Kidney (tissue), 22 donors: ENCODE measurements at places on chromosomes 5 and 9.

DNA sequence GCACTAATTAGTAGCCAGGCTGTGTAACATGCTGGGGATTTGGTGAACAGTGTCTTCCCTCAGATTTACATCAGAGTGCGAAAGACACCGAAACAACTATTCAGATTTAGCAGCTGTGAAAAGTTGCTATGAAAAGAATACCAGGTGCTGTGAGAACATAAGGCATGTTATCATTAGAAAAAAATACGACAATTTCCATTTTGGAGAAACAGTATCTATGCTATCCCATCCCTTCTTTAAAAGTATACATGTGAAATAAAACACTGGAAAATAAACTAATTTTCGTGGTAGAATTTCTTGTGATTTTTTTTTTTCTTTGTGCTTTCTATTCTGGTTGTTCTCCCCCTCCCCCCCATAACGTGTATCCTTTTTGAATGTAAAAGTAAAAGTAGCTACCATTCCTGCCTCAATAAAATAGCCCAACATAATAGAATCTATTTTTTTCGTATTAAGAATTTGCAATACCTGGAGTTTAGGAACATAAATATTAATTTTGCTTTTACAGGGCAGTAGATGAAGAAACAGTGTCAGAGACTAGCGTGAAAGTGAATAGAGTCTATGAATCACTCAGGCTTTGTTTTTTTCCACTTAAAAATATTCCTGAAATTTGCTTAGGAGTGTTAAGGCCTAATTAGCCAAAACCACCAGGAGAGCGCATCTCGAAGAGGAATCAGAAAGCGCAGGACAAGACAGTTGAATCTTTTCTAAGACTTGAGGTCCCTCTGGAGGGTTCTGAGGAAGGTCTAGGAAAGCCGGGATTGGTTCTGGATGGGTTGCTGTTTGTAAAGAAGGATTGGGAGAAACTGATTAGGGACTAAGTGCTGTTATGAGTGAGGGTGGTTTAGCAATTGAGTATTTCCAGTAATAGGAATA is 813 bp upstream of the SLU7 start:
- DNase-seq = no peak

- DNase-seq = no peak
Observed at GRCh38 chr5:175876107-175876506, 4.7 kb downstream of the CPLX2 start.

DNA sequence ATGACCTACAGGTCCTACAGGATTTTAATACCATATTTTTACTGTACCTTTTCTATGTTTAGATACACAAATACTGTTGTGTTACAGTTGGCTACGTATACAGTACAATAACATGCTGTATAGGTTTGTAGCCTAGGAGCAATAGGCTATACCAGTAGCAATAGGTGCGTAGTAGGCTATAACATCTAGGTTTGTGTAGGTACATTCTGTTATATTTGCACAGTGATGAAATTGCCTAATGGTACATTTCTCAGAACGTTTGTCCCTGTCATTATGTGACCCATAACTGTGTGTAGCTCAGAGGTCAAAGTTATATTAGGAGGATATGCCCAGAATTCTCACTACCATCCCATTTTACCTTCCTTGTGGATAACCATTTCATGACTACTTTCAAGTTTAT is 59.7 kb downstream of the NIPBL start:
- no peak for DNase-seq

GRCh38 chr9:98801561-98801960 is 5.2 kb upstream of the ANKS6 start:
- no peak for DNase-seq

DNA sequence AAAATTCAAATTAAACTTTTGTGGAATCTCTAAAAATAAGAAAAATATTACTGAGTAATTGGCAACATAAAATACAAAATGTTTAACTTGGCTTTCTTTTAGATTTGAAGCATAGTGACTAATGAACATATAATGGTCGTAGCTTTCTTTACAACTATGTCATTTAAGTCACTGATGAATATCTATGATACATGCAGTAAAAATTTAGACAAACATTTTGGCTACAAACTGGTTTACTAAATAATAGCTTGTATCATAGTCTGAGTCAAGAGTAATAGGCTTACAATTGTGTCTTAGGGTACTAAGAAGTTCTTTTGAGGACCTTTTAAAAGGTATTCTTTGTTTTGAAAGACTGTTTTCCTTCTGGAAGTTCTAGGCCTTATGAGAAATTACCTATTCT is 2.0 kb upstream of the APC start:
- no peak for DNase-seq

- DNase-seq = no peak
Observed at GRCh38 chr5:82730913-82731312, 346.3 kb downstream of the TMEM167A start.
